ENCODE measurements at places on chromosomes 13 and 19.

DNA sequence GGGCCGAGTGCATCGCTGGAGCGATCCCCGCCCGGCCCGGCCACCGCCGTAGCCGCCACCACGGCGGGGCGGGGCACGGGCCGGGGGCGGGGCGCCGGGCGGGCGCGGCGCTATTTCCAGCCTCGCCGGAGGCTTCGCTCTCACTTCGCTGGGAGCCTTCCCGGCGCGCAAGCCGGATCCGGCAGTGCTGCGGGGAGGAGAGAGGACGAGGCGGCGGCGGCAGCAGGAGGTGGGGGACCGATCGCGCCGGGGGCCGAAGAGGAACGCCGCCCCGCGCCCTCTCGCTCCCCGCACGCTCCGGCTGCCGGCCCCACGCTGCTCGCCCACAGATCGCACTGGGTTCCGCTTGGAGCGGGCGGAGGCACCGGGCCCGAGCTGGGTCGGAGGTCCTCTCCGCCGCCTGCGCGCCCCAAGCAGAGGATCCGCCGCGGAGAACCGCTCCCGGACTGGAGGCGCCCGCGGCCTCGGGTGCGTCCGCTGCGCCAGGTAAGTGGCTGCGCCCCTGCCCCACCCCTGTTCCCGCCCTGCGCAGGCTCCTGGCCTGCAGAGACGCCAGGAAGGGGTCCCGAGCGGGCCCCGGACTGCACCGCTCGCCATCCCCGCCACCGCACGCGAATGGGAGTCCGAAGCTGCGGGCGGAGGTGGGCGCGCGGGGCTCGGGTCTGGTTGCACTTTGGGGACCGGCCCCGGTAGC, at the start of gene CHST8:
Gene CHST8, plus strand, starts transcription at position 143 of the 694 bp plus-strand sequence. CDS start 67,309 bp downstream, outside the sequence.
- DNase-seq: no peak

- DNase-seq: no peak
These were observed 29.7 kb upstream of the FREM2 start for GRCh38 chr13:38657191-38657590.

DNA sequence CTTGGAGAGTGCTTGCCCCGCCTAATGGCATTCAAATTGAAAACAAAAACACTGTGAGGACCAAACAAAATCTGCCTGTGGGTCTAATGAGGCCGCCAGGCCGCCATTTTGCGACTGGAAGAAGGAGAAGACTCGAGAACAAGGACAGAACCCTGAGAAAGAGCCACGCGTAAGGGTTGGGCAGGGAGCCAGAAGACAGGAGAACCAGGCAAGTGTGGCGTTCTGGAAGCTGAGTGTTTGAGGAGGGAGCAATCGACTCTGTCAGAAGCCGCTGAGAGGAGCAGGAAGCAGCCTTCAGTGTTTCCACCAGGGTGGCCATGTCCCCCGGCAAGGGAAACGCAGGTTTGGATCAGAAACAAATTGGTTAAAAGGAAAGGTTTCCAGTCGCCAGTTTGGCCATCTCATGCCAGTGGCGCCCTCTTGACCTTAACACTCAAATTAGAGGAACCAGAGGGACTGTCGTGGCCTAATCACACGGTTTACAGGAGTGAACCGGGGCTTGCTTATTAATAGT, 10.2 kb upstream of the PTOV1 start:
- no peak for DNase-seq

DNA sequence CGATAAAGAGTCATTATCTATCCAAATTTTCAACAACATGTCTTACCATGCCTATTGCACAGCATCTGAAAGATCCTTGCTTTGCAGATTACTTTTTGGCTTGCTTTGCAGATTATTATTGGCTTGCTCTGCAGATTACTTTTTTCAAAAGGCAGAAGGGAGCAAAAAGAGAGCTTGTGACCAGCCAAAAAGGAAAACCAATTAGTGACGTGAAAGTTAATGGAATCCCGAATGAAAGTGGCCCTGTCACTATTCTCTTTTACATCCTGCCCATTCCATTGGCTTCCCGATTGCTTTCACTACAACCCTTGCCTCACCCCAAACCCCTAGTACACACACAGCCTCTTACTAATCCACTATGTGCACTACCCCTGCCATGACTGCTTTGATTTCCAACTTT, 81.3 kb downstream of the LHFPL6 start:
- DNase-seq: no peak

DNA sequence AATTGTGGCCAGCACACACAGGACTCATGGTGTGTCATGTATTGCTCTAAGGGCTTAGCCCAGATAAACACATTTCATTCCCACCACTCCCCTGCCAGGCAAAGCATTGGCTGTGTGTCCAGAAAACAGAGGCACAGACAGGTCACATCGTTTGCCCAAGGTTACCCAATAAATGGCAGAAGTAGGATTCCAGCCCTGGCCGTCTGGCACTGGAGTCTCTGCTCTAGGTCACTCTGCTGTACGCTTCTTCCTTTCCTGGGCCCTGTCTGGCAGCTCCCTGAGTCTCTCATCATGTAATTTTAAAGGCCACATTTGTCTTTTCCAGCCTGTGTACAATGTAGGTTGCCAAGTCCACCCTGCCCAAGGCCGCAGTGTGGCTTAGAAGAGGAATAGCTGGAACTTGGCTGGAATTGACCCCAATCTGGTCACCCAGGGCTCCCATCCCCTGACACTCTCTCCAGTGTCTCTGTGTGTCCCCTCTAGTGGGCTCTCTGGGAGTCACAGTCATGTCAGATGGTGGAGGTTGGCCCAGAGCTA, 264.5 kb upstream of the TSHZ3 start:
- DNase-seq: no peak

DNA sequence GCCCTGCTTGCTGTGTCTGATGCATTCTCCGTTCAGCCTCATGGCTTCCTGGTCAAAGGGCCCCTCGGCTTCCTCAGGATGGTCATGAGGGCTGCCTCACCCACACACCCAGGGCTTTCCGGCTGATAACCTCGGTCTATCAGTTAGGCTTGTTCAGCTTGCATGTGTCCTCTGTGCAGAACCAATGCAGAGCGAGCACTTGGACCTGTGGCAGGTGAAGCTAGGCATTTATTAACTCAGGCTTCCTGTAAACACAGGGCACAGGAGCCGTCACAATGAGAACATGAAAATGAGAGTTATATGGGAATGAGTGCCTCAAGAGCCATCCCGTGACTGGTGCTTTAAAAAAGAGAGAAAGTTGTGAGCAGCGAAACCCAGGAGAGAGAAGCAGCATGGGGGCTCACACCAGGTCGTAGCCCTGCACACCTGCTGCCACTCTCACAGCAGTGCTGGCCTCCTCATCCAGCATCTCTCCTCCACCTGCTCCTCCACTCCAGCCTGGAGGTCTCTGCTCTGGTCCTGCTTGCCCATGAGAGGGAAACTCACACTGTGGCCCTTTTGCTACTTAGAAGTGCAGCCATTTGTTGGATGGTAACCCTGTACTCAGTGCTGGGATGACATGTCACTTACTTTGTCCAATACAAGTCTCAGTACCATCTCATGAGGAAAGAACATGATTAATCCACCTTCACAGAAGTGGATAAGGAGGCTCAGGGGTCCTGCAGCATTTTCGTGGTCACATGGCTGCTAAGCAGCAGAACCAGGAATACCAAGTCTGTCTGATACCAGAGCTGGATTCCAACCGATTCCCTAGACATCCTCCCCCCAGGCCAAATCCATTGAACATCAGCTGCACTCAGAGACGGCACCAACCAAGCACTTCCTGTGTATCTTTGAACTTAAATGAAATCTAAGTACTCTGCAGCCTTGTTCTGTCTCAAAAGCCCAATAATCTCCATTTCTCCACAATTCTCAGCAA, 50.5 kb upstream of the IRS2 start:
- no peak for DNase-seq

GRCh38 chr19:14530005-14530348, 583 bp downstream of the TECR start:
- DNase-seq: no peak

GRCh38 chr19:16244091-16244490, 46.4 kb downstream of the AP1M1 start:
- DNase-seq: no peak

DNA sequence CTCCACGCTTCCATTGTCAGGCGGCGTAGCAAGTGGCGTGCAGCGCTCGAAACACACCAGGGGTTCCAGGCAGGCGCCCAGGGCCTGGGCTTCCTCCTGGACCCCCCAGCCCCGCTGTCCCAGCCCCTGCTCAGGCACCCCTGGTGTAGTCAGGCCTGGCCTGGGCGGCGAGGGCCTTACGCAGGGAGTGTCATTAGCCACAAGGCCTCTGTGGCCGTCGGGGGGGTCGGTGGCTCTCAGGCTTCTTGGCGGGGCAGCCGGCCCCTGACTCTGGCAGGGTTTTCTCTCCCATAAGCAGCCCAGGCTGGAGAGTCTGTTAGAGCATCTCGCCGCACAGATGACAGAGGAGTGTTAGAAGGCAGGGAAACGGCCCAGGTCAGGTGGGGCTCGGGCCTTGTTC, 116.7 kb downstream of the KDM4B start:
- no peak for DNase-seq

DNA sequence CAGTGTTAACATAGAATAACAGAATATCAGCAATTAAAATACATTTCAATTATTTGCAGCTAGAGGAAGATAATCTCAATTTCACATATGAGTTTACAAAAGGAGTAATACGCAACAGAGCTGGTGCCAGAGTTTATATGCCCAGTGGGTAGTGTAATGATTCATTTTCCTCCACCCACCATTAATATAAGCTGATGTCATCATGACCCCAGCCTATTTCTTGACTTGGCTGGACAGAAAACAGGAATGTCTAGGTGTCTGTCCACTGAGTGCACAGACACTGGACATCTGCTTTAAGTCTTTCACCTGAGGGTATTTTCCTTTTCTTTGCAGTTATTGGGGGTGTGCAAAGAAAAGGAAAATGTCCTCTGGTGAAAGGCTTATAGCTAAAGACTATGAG, 335.5 kb downstream of the TBC1D4 start:
- no peak for DNase-seq

All from DMS 273 treated with DMSO at 0.1 percent for 48 hours (cell line).